Fibroblast of skin of left quadriceps (primary cell): ENCODE measurements at places on chromosomes 12 and 14.
A peak's percentile ranks its signal among the peaks of the same experiment; 100 is the strongest.

- no peak for DNase-seq
Observed at GRCh38 chr12:88720231-88720630, 140.0 kb upstream of the KITLG start.

DNA sequence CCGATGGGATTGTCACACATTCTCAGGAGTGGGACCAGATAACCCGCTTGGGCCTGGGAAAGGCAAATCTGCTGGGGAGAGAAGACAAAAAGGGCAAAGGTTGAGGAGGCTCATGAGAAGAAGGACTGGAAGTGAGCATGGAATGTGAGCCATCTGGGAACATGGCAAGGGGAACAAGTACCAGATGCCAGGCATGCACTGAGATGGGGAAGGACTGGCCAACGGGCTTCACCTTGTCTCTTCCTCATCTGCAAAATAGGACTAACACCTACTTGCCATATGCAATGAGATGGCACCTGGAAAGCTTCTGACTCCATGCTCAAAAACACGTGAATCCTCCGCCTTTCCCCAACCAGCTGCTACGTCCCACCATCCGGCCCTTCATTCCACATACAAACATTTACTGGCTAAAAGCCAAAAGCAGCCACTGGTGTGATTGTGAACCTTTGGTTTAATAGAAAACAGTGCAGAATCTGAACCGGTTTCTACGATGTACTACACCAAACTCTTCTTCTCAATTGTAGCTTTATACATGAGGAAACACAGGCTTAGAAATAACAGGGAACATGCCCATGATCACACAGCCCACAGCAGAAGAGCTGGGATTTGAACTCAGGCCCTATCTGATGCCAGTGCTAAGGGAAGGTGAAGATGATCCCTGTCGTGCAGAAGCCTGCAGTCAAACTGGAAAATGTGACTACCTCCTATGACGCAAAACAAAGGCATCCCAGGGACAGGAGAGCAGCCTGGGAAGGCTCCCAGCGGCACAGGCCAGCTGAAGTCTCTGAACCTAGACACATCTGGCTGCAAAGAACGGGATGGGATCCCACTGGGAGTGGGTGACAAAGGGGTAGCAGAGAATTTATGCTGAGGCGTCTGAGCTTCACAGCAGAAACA lies 112.1 kb downstream of the TTC7B start:
- no peak for DNase-seq

GRCh38 chr12:130339951-130340350 lies 2.3 kb downstream of the PIWIL1 start:
- DNase-seq = no peak

DNA sequence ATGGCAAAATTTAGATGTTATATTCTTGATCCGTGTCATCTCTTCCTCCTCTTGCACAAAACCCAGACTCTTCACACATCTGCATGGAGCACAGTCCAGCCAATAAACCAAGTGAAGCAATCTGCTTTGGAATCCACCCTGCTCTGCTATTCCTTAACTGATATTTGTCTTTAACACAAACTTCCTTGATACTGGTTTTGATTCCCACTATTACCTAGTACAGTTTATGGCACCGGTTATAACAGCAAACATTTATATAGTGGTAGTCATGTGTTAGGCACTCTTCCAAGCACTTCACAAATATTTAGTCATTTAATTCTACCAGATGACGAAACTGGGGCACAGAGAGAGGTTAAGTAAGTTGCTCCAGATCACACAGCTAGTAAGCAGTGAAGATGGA lies 12.5 kb downstream of the STYK1 start:
- DNase-seq = peak; percentile 9

GRCh38 chr12:102026728-102027127 lies 35.1 kb downstream of the WASHC3 start:
- DNase-seq = no peak

DNA sequence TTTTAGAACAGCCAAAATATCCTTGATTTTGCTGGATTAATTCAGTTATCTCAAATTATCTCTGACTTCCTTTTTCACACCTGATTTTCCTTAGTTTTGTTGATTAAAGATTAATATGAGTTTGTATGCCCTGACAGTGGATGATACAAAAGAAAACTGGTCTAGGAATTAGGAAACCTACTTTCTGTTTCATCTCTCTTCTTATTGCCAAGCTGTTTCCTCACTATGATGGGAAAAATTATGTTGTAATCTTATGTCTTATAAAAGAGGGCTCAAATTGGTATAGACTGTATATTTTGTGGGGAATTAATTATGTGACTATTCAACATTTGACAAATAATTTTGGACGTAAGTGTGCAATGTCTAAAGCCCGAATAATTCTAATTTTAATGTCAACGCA lies 271.6 kb downstream of the FBXL14 start:
- DNase-seq = no peak

GRCh38 chr12:64042911-64043310 lies 179.2 kb downstream of the KICS2 start:
- peak; percentile 91 for DNase-seq

DNA sequence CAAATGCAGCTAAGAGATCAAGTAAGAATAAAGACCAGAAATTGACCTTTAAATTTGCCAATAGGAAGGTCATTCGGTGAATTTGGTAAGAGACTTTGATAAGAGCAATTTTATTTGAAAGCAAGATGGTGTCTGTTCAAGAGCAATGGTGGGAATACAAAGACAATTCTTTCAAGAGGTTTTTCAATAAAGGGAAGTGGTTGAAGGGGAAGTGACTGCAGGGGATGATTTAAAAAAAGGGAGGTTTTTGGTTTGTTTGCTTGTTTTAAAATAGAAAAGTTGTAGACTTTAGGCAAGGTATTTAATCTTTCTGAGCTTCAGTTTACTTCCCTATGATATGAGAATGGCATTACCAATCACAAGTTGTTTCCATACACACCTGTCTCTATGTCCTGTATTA lies 4.3 kb upstream of the APPL2 start:
- DNase-seq = no peak

GRCh38 chr14:46550836-46551235 lies 100.7 kb downstream of the RPL10L start:
- DNase-seq = no peak

- DNase-seq = no peak
Observed at GRCh38 chr12:28603239-28603638, 413.0 kb downstream of the CCDC91 start.

- no peak for DNase-seq
Observed at GRCh38 chr12:45575823-45576475, 153.6 kb upstream of the ARID2 start.

DNA sequence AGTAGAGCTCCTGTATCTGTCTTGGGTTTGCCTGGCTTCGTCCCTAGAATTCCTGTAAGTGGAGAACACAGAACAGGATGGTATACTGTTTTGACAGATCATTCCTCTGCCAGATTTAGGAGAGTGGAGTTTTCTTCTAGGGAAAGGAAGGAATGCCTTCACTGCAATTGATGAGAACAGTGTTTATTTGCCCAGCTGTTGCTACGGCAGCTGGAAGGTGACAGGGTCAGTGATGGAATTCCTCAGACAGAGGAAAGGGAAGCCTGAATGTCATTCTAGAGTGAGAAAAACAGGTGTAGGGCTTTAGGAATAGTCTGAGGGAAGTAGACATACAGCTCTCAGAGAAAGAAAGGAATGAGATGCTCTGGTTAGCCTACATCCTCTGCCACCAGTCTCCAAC lies 11.7 kb downstream of the CSRNP2 start:
- DNase-seq = no peak

DNA sequence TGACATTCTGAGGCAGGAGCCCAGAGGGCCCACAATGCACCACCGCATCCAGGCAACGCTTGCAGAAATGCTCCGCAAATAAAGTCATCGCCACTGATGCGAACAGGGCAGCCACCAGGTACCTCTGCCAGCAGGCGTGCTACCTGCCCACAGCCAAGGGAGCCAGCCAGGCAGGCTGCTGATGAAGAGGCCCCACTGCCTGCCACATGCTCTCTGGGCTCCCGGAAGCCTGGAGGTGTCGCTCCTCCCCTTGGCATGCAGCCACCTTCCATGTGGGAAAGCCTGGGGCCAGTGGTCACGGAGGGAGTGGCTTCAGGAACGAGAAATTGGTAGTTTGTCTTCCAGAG lies 14.7 kb downstream of the GPR132 start:
- DNase-seq = no peak

- no peak for DNase-seq
Observed at GRCh38 chr14:34926552-34926951, 51.4 kb upstream of the BAZ1A start.

DNA sequence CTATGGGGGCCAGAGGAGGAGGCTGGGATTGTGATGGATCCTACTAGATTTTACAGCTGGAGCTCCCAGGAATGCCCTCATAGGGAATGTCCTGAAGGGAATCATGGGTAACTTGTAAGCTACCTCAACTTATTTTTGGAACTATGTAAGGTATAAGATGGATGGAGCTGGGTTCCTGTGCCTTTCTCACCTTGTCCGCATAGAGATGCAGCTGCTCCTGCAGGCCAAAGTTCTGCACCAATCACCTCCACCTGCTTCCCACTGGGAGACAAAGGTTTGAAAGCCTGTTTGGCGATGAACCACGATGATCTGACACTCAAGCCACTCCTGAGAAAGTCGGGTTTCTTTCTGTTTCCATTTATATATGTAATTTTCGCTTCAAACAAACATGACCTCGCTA lies 648 bp upstream of the AKAP5 start:
- DNase-seq = no peak

DNA sequence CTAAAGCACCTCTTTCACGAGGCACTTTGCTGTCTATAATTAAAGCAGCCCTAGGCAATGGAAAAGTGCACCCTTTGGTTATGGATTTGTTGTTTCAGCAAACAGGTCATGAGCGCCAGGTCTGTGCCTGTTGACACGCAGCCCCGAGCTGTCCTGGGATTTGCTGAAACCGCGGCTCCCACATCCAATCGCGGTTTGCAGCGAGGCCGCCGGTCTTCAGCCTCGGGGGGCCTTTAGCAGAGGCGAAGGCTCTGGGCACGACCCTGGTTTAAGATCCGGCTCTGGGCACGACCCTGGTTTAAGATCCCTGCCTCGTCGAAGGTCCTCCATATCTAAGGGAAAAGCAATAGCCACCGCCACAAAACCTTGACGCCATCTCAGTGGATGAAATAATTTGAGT lies 79.2 kb downstream of the GLT1D1 start:
- no peak for DNase-seq

- DNase-seq = no peak
Observed at GRCh38 chr12:18487509-18487908, 226.2 kb downstream of the PIK3C2G start.

GRCh38 chr12:9851050-9851449 lies 18.1 kb downstream of the CLEC2B start:
- no peak for DNase-seq

- no peak for DNase-seq
Observed at GRCh38 chr12:64544371-64545080, 65.8 kb upstream of the RASSF3 start.

- no peak for DNase-seq
Observed at GRCh38 chr14:75825147-75825592, 156.6 kb downstream of the TGFB3 start.

GRCh38 chr14:73742520-73743238 lies 28.5 kb upstream of the PNMA1 start:
- DNase-seq = no peak

DNA sequence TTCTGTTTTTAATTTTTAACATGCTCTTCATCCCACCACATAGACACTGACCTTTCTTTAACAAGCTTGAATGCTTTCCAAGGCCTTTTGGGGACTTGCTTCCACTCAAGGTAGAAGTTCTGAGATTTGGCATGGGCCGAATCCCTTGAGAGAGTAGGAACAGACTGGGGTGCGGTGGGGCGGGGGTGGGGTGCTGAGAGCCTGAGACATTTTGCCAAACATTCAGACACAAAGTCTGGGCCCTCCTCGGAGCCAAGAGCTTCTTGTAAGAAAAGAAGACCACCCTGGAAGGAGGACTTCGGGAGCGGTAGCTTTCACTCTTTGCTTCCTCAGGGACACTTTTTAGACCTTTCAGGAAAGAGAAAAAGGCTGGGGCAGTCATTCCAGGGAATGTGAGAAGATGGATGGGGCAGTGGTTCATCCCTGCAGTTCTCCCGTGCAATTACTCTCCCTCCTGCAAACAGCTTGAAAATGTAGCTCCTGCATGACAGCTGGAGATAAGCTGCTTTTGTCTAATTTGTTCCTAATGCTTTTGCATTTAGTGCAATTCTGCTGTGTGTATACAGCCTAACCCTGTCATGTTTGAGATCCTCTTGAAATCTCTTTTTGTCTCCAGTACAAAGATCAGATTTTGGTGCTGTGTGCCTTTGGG lies 16.3 kb upstream of the MYO1H start:
- no peak for DNase-seq

- DNase-seq = no peak
Observed at GRCh38 chr12:5969974-5970690, 25.1 kb upstream of the ANO2 start.

- DNase-seq = no peak
Observed at GRCh38 chr12:128268379-128268995, 1.5 kb downstream of the TMEM132C start.

- no peak for DNase-seq
Observed at GRCh38 chr14:99563749-99564129, 40.3 kb downstream of the CCDC85C start.

DNA sequence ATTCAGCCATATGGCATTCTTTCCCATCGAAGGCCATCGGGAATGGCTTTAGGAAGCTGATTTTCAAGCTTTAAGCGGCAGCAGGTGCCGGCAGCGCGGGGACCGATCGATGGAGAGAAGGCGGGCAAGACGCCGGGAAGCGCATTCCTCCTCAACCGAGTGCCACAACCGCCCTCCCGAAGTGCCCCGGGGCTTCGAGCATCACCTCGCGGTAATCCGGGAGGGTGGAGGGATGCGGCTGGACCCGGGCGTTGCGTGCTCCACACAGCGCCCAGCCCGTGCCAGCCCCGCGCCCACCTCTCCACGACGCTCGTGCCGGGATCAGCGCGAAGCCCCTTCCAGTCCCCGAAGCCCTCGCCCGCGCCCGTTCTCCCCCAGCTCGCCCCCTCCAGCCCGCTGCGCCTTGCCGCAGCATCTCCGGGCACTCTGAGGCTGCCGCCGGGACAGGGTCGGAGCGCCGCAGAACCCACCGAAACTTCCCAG lies 3.2 kb downstream of the USP44 start:
- no peak for DNase-seq

- DNase-seq = no peak
Observed at GRCh38 chr12:54509617-54510016, 12.1 kb downstream of the NCKAP1L start.

GRCh38 chr12:6056406-6057240 lies 67.8 kb downstream of the VWF start:
- no peak for DNase-seq

GRCh38 chr12:3752741-3753486 lies at the start of gene CRACR2A:
TSS of gene CRACR2A (minus strand) at chr12:3753109. CDS start at chr12:3696999, 56,110 bp downstream.
- DNase-seq = peak; percentile 40

GRCh38 chr12:111322336-111323250 lies 46.3 kb downstream of the PHETA1 start:
- no peak for DNase-seq
